ENCODE measurements at places on chromosomes 16 and 17. TPM values are rescaled to one million over a fixed set of nuclear protein-coding genes. Genes with fewer than 3 reads are reported as not detected.

TMC8 gene
- 1.0 TPM for polyA plus RNA-seq

TUFM gene
- polyA plus RNA-seq: 154 TPM

SKAP1 gene
- not detected for polyA plus RNA-seq

NUPR1 gene
- 85.0 TPM for polyA plus RNA-seq

TMEM186 gene
- 10.3 TPM for polyA plus RNA-seq

ALDH3A1 gene
- polyA plus RNA-seq: 2.4 TPM

GAS7 gene
- polyA plus RNA-seq: 1.2 TPM

SCNN1B gene
- polyA plus RNA-seq: 0.59 TPM

CACNG1 gene
- 0.38 TPM for polyA plus RNA-seq

KCTD5 gene
- polyA plus RNA-seq: 9.7 TPM

TMEM114 gene
- polyA plus RNA-seq: not detected

VAT1L gene
- polyA plus RNA-seq: 16.4 TPM

HEATR9 gene
- not detected for polyA plus RNA-seq

PYDC1 gene
- polyA plus RNA-seq: not detected

- no peak for DNase-seq
- H3K4me1 ChIP-seq: no peaks in the 10 kb centered on the region
- no peaks in the 10 kb centered on the region for H3K36me3 ChIP-seq
- no peak overlapping the region for H3K4me3 ChIP-seq
- no peaks in the 10 kb centered on the region for H3K27me3 ChIP-seq
- no peak overlapping the region for H3K27ac ChIP-seq
These were observed 176.3 kb downstream of the HS3ST4 start for GRCh38 chr16:25868106-25868505.

DNA sequence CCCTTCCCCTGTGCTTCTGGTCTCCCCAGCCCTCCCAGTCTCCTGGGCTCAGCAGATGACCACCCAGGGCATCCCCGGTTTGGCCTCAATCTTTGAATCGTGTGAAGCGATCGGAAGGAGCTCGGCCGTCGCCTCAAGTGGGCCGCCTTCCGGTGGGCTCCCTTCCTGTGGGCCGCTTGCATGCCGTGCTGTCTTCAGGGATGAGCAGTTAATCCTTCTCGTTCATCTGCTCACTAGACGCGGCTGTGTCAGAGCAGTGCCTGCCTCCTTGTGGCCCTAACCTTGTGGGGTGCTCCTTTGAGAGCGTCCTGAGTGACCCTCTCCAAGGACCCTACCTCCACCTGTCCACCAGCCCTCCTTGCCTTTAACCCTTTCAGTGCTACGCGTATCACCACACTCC is 40.4 kb downstream of the BAIAP2 start:
- no peaks in the 10 kb centered on the region for H3K27me3 ChIP-seq
- no peaks in the 10 kb centered on the region for H3K4me1 ChIP-seq
- no peak for DNase-seq
- no peaks in the 10 kb centered on the region for H3K36me3 ChIP-seq
- no peak overlapping the region for H3K4me3 ChIP-seq
- H3K27ac ChIP-seq: no peak overlapping the region

DNA sequence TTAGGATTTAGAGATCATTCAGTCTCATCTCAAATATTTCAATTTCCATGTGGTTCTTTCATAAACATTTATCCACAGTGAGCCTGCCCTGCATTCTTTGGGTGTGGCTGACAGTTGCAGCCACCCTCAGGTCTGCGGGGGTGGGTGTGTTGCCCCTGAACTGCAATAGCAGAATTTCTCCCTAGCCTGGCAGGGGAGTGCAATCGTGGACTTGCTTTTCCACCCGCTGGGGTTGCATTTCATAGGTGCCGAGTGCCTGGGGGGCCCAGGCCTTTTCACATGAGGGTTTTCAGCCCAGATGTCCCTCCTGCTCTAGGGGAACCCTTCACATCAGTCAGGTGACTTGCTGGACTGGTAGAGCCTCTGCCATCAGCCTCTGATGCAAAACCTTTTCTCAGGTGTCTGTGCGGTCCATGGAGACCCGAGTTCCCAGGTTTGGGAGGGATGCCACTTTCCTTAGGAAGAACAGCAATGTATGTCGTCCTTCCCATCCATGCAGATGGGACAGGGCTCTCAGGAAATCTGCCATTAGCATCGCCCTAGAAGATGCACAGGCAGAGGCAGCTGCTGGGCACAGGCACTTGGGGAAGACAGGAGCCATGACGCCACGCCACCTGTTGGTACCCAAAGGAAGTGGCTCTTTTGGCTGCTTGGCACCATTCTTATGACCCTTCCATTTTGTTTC is 2.4 kb upstream of the USP36 start:
- peak; percentile 75 for DNase-seq
- no peak overlapping the region for H3K27ac ChIP-seq
- no peak overlapping the region for H3K4me3 ChIP-seq

DNA sequence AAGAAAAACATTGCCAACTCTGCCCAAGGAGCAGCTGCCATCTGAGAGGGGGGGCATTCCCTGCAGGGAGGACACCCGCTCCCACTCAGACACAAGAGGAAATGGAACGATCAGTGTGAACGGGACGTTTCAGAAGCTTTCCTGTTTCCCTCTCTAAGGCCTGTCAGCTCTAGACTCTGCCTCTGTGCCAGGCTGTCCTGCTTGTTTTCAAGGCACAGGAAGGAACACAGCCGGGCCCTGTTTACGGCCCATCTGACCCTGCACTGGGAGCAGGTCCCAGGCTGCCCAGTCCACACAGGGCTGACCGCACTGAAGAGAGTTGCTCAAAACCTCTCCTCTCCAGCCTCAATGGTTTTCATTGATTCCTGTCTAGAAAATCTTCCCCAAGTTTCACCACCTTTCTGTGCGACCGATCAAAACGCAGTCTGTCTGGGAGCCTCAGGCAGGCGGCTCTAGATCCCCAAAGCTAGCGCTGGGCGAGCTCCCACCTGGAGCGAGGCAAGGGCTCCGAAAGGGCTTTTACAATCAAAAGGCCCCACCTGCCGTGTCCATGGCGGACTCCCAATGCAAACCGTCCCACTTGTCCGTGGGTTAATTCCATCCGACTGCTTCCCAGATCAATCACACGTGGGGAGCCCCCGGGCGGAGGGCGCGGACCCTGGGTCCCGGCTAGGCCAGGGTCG is 1.5 kb downstream of the PIEZO1 start:
- no peak for DNase-seq
- peak overlapping the region; percentile 92 for H3K4me3 ChIP-seq
- H3K4me1 ChIP-seq: no peaks in the 10 kb centered on the region
- no peak overlapping the region for H3K27ac ChIP-seq
- no peaks in the 10 kb centered on the region for H3K36me3 ChIP-seq
- H3K27me3 ChIP-seq: no peaks in the 10 kb centered on the region

GRCh38 chr17:42253578-42253977 is 22.6 kb downstream of the STAT5B start:
- no peak overlapping the region for H3K27ac ChIP-seq
- H3K4me1 ChIP-seq: peaks cover 4% of the 10 kb centered on the region
- no peaks in the 10 kb centered on the region for H3K36me3 ChIP-seq
- H3K27me3 ChIP-seq: no peaks in the 10 kb centered on the region
- no peak for DNase-seq

DNA sequence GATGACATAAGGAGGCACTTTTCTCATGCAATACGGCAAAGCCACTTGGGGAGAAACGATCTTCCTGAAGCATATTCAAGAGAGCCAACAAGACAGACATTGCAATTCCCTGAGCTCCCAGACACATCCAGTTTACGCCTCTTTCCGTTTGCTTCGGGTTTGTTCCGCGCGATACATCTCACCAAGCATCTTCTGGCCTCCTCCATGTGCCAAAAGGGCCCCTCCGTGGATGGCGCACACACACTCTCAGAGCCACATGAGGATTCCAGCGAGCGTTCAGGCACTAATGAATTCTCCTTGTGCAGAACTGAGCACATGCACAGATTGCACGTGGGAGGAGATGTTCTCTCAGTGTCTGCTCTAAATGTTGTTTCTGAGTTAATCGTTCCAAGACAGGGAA is 146.7 kb upstream of the SHISA6 start:
- no peak for DNase-seq
- H3K4me3 ChIP-seq: no peak overlapping the region
- no peak overlapping the region for H3K27ac ChIP-seq

DNA sequence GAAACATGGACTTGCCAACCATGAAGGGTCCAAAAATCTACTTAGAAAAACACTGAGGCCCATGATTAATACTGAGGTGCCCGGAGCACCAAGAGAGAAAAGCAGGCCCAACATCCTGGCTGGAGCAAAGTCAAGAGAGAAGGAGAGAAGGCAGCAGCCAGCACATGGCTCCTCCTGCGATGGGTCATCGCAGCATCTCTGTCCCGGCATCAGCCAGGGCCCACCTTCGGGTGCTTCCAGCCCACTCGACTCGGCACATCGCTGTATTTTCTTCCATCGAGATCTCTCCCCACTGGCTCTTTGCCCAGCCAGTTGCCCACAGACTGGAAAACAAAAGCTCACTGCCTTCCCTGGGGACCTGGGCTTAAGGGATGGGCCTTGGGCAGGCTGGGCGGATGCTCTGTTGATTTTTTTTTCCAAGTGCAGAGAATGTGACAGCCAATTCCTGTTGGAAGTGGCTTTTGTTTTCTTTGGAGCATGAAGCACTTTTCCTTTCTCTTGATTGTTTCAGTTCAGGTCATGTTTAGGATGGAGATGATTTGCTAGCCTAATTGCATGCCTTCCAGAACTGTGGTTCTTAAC is 58.1 kb downstream of the CYB5B start:
- H3K4me1 ChIP-seq: no peaks in the 10 kb centered on the region
- H3K27ac ChIP-seq: peak overlapping the region; percentile 87
- peak; percentile 85 for DNase-seq
- no peaks in the 10 kb centered on the region for H3K36me3 ChIP-seq

DNA sequence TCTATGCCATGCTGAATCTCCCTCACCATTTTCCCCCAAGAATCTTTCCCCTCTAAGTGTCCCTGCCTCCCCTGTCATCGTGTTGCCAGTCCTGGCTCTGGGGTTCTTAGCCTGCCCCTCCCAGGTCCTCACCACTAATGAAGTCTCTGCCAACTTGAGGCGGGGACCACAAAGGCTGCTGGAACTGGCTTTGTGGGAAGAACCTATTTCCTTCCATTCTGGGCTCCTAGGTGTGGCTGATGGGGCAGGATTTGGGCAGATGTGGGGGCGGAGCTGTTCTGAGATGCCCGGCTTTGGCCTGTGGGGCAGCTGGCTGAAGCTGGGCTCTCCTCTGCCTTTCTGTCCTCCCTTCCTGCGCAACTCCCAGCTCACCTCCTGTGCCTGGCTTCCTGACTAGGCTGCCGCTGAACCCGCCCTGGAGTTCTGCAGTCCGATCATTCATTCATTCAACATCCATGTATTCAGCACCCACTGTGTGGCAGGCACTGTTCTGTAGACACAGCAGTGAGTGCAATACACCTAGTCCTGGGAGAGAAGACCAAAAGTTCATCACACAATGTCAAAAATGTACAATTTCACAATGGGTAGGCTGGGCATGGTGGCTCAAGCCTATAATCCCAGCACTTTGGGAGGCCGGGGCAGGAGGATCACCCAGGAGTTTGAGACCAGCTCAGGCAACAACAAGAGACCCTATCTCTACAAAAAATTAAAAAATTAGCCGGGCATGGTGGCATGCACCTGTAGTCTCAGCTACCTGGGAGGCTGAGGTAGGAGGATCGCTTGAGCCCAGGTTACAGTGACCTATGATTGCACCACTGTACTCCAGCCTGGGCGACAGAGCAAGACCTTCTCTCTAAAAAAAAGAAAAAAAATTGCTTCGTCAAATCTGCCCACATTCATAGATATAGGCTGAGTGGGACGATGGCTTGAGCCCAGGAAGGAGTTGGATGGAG is 1.9 kb upstream of the SNN start:
- DNase-seq: no peak
- H3K27me3 ChIP-seq: no peaks in the 10 kb centered on the region
- H3K27ac ChIP-seq: no peak overlapping the region
- no peaks in the 10 kb centered on the region for H3K36me3 ChIP-seq

DNA sequence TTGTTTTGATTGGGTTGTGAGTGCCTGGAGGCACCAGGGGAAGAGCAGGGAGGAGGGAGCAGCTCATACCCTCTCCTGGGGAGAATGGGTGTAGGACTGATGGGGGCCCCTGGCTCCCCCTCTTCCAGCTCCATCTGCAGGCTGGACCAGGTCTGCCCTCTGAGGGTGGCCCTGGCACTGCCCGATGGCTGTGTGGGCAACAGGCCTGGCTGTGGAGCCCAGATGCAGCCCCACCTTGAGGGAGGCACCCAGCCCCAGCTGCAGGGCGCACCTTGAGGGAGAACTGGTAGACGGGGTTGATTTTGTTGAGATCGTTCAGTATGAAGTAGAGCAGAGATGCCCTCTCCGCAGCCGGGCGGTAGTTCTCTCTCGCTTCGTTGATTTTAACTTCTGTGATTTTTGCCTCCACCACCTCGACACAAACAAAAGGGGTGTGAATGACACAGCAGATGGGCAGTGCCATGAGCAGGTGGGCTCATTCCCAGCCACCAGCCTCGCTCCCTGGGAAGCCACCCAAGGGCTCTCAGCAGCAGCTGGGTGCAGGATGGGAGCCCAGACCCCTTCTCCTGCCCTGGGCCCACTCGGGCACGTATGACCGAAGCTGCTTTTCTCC is 71.6 kb downstream of the PGS1 start:
- H3K27ac ChIP-seq: no peak overlapping the region
- H3K36me3 ChIP-seq: no peaks in the 10 kb centered on the region
- H3K4me3 ChIP-seq: no peak overlapping the region

GRCh38 chr17:4104506-4104905 is 38.3 kb downstream of the ZZEF1 start:
- no peak overlapping the region for H3K4me3 ChIP-seq
- H3K27ac ChIP-seq: no peak overlapping the region
- no peak for DNase-seq
- H3K4me1 ChIP-seq: no peaks in the 10 kb centered on the region

All from aorta (tissue), 5 donors.